ENCODE measurements at places on chromosomes 1 and 21.

DNA sequence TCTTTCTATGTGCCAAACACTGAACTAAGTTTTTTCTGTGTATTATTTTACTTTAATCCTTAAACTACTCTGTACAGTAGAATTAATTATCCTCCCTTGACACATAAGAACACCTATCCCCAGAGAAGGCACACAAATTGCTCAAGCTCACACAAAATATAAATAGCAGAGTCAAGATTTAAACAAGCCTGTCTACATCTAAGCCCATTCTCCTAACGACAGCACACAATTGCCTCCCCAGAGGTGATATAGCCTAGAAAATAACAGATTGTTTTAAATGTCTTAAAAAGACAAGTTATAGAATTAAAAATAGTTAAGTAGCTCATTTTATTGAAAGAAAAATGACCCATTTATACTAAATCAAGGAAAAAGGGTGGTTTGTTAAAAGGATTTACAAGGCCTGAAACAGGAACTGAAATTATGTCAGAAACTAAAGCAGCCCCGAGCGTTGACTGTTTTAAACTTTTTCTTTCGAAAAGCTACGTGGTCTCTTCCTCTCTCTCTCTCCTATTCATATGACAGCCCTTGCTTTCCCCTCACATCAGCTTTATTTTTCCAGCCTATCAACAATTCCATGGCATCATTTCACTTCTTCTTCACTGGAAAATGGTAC, 30.5 kb downstream of the TNFSF18 start:
- no peak for DNase-seq

GRCh38 chr1:160030657-160031364, 979 bp downstream of the PIGM start:
- peak; percentile 7 for DNase-seq

DNA sequence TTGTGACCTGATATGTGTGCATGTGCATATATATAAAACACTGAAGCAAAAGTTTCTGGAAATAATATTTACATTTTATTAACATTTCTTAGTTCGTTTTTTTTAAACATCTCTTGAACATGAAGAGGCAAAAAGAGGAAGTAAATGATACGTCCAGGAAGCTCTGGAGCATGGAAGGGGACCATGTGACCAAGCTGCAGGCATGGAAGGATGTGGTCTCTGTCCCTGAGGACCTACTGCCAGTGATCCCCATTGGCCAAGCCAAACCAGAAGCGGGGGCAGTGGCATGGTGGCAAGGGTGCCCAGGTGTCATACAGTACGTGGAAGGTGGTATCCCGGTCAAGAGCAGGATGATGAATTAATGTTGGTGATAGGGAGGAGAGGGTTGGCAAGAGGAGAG, 268.3 kb upstream of the PROX1 start:
- DNase-seq = no peak

DNA sequence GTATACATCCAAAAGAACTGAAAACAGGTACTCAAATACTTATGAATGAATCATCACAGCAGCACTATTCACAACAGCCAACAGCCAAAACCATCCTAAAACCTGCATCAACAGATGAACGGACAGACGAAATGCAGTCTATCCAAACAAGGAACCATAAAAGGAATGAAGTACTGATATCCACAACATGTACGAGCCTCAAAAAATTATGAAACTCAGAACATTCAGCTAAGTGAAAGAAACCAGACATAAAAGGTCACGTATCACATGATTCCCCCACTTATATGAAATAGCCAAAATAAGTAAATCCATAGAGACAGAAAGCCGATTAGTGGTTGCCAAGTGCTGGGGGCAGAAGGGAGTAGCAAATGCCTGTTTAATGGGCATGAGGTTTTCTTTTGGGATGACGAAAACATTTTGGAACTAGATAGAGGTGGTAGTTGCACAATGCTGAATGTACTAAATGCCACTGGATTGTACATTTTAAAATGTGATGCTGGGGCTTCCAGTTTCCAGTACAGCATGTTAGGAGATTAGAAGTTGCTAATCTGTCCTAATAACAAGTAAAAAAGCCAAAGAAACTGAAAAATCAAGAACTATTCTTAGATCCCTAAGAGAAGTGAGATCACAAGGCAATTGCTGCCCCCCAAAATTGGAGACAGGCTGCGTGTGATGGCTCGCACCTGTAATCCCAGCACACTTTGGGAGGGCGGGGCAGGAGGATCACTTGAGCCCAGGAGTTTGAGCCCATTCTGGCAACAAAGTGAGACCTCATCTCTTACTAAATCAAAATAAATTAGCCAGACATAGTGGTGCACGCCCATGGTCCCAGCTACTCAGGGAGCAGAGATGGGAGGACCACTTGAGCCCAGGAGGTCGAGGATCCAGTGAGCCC, 25.3 kb downstream of the CLSTN1 start:
- DNase-seq = no peak

DNA sequence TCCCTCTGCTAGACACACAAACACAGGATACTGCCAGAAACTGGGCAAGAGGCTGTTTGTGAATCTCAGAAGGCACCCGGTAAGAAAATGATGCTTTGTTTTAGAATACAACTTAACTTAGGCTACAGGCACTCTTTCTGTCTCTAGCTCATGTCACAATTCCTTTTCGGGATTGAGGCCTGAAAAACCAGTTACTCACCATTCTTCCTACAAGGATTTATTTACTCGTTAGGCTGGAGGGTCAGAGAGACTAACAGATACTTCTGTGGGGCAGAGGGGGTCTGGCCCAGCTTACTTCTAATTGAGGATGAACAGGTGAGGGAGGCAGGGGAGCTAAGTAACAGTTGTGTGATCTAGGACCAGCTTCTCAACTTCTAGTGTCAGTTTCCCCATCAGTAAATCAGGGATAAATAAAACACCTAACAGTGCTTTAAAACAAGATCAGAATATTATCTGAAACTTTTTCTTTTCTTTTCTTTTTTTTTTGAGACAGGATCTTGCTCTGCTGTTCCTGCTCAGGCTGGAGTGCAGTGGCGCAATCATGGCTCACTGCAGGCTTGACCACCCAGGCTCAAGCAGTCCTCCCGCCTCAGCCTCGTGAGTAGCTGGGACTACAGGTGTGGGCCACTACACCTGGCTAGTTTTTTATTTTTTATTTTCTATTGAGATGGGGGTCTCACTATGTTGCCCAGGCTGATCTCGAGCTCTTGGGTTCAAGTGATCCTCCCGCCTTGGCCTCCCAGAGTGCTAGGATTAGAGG, 31.9 kb downstream of the NFYC start:
- DNase-seq = no peak

DNA sequence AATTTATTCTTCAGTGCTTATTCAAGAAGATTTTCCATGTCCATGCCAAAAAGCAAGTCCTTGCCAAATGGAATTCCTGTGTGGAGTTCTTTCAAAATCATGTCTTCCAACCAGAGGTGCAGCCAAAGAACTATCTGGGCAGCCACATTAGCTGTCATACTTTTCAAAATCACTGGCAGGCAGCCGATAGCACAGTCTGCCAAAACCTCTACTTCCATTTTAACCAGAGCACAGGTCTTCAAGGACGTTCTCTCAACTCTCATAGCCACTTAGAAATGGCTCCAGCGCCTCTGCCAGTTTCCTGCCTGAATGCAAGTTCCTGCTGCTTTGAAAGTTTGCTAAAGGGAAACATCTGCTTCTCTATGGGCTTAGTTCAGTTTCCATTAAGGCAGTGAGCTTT, 975.7 kb upstream of the ADGRL4 start:
- no peak for DNase-seq

DNA sequence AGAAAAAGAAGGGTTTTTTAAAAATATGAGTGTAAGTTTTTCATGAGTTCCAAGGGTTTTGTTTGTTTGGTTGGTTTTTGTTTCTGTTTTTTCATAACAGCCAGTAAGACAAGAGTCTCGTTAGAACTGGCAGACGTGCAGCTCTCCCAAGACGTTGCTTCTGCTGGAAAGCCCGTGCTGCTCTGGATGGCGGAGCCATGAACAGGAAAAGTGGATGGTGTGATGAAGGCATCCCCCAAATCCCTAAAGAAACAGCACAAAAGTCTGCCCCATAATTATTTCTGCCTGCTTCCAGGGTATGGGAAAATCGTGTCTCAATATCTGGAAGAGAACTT, 157.9 kb upstream of the BACE2 start:
- DNase-seq = no peak

- no peak for DNase-seq
These were observed 51.8 kb downstream of the FBXO42 start for GRCh38 chr1:16300436-16300835.

GRCh38 chr1:78079580-78079979, 33.8 kb downstream of the GIPC2 start:
- DNase-seq = no peak

DNA sequence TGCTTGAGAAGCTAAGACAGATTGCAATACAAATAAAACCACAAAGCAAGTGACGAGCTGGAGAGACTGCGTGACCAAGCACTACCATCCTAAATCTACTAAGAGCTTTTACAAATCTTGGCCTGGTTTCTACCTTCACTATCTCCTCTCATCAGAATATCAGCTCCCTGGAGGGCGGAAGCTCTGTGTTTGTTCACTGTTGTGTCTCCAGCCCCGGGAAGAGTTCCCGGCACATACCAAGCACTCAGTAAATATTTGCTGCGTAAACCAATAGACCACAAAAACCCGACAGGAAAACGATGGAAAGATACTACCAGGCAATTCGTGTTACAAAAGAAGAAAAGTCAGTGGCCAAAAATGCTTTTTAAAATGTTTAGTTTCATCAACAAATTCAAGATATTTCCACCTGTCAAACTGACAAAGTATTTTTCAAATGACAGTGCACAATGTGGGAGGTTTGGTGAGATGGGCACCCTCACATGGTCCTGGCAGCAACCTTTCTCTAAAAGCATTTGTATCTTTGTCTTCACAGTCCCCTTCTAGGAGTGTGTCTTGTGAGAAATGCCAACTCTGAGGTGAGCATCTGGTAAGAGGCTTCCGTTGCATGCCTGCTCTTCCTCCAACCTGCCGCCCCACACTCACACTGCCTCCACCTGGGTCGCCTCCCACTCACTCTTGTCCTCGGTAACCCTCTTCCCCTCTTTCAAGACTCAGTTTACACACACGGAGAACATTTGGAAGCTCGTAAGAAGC, 34.7 kb downstream of the SLC1A7 start:
- DNase-seq = no peak

DNA sequence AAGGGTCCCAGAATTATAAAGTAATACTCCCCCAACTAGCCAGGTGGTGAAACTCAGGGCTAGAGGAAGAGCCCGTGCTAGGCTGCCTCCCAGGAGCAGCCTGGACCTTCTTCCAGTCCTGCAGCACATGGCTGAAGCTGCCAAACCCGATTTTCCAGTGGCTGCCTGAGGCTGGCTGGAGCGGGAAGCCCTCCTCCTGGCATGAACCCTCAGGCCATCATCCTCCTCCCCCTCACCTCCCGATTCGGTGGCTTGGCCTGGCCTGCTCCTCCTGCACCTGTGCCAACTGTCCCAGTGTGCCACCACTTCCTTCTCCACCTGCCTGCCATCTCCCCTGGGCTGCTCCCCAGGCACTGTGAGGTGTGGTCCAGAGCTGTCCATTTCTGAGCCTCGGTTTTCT, 3.0 kb upstream of the TSPAN1 start:
- no peak for DNase-seq

DNA sequence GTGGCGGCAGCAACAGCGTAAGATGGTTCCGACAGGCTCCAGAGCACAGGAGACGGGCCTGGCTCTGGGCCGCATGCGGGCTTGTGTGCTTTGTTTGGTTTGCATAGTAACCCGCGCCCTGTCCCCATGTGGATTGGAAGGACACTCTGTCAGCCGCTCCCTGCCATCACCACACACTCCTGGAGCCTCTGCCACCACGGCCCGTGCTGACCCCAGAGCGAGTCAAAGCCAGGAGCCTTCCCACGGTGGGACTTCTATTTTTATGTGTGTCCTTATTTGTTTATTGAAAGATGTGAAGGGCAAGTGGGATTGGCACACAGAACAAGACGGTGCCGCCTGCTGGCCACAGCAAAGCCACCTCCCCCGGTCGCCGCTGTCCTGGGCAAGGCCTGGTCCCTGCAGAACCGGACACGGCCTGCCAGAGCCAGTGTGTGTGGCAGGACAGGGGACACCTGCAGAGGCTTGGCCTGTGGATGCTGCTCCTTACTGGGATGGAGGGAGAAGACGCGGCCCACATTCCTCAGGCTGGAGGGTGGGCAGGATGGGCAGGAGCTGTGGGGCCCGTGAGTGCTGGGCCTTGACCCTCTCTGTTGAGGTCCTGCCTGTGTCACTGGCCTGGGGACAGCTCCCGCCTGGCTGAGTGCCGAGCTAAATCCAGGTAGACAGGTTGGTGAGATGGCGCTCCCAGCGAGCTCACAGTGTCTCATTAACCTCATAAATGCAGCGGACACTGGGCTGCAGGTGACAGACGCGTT, 64.4 kb downstream of the AGPAT3 start:
- DNase-seq = no peak

- no peak for DNase-seq
These were observed 152.9 kb upstream of the EDN2 start for GRCh38 chr1:41637367-41637766.

DNA sequence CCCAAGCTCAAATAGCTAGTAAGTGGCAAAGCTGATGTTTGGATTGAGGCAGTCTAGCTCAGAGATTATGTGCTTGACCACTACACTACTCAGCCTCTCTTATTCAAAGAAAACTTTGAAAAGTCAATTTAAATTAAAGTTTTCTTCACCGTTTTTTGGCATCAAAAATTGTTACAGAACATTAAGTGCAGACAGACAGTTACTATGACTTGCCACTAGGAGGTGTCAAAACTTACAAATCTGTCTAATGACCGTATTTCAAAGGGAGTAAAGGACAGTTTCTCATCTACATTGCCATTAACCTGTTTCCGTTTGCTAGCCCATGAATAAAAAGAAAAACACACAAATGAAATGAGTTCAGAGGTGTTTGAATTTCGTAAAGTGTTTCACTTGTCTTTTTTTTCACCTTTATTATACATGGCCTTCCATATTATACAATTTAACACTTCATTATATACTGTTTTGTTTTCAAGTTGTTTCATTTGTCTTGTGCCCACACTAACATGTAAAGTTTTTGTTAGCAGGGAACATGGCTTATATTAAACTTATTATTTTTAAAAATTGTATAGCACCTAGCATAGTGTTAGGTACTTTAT, 57.4 kb upstream of the MTF2 start:
- no peak for DNase-seq

DNA sequence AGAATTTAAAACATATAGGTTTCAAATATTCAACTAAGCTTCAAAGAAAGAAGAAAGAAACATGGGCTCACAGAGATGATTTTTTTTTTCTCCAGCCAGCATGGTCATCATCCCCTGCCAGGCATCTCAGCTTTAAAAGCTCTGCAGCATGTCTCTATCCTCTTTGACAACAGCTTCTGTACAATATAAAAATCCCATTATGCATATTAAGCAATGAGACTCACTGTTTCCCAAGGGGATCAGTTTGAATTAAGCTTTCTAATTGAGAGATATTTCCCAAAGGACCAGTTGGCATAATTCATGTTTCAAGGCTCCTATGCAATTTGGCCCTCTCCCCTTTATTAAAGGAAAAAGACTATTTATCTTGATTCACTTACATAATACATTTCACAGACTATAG, 220.3 kb downstream of the GRIK1 start:
- DNase-seq = no peak

DNA sequence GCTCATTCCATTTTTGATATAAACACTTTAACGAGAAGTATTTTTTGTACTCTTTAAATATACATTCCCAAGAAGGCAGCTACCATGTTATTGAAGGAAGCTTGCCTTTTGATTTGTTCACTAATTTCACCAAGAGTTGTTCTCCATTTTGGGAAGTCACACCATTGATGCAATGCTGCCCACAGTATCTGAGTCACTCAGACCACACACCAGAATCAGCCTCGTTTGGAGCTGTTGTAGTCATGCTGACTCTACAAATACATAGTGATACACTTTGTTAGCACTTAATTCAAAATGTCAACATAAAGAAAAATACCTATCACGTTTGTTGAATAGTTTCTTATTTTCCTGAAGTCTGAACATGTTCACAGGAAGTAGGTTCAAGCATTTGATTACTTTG, 78.7 kb downstream of the PAPPA2 start:
- DNase-seq = no peak

Data from CD4-positive, alpha-beta T cell treated with Interleukin-1 beta for 1 hour (primary cell).